ENCODE measurements at places on chromosomes 13 and 19. TPM values are rescaled to one million over a fixed set of nuclear protein-coding genes. Genes with fewer than 3 reads are reported as not detected.

GRCh38 chr19:28932446-28932845, 280.5 kb downstream of the UQCRFS1 start:
- no peaks in the 10 kb centered on the region for H3K4me1 ChIP-seq
- DNase-seq, result no peak
- H3K27ac ChIP-seq, result no peak overlapping the region

GRCh38 chr19:33236696-33237390, 11.2 kb upstream of the SLC7A10 start:
- no peak overlapping the region for H3K4me3 ChIP-seq
- no peaks in the 10 kb centered on the region for H3K27me3 ChIP-seq
- H3K4me1 ChIP-seq, result no peaks in the 10 kb centered on the region
- no peaks in the 10 kb centered on the region for H3K36me3 ChIP-seq

GRCh38 chr19:35352448-35353304, 5.0 kb downstream of the FFAR1 start:
- no peaks in the 10 kb centered on the region for H3K4me1 ChIP-seq
- no peak overlapping the region for H3K4me3 ChIP-seq
- DNase-seq, result no peak
- H3K27me3 ChIP-seq, result no peaks in the 10 kb centered on the region

DNA sequence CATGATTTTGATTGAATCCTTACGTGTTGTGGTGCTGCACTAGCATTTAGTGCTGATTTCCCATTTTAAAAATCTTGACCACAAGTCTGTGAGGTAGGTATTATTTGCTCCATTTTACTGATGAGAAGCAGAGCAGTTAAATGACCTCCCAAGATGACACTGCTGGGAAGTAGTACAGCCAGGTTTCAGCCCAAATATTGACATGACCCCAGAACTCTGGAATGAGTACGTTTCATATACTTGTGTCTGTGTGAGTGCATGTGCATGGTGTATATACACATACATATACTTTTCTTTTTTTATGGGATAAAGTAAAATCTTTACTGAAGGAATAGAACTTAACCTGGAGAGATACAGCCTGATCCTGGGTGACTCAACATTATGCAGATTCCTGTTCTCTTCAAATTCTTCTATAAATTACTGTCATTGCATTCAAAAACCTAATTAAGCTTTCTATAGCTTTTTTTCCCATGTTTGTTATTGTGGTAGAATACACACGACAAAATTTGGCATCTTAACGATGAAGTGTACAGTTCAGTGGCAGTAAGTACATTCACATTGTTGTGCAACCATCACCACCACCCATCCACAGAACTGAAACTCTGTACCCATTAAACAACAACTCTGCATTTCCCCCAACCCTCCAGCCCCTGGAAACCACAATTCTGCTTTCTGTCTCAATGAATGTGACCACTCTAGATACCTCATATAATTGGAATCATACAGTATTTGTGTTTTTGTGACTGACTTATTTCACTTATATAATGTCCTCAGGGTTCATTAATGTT, 311.9 kb downstream of the MTUS2 start:
- H3K27me3 ChIP-seq, result no peaks in the 10 kb centered on the region
- no peak overlapping the region for H3K4me3 ChIP-seq
- no peaks in the 10 kb centered on the region for H3K36me3 ChIP-seq
- no peaks in the 10 kb centered on the region for H3K4me1 ChIP-seq
- no peak overlapping the region for H3K27ac ChIP-seq

GRCh38 chr19:44814517-44814916, 5.6 kb downstream of the BCAM start:
- peaks cover 3% of the 10 kb centered on the region for H3K4me1 ChIP-seq
- peaks cover 31% of the 10 kb centered on the region for H3K36me3 ChIP-seq
- H3K27ac ChIP-seq, result no peak overlapping the region

GRCh38 chr13:90899416-90899815, 448.1 kb upstream of the MIR17HG start:
- H3K36me3 ChIP-seq, result no peaks in the 10 kb centered on the region
- DNase-seq, result no peak
- H3K27me3 ChIP-seq, result no peaks in the 10 kb centered on the region
- no peak overlapping the region for H3K27ac ChIP-seq
- no peaks in the 10 kb centered on the region for H3K4me1 ChIP-seq

GRCh38 chr13:94974015-94974951, 261.9 kb upstream of the SOX21 start:
- no peak for DNase-seq
- no peaks in the 10 kb centered on the region for H3K36me3 ChIP-seq
- H3K27ac ChIP-seq, result no peak overlapping the region
- no peaks in the 10 kb centered on the region for H3K4me1 ChIP-seq
- H3K4me3 ChIP-seq, result no peak overlapping the region

DNA sequence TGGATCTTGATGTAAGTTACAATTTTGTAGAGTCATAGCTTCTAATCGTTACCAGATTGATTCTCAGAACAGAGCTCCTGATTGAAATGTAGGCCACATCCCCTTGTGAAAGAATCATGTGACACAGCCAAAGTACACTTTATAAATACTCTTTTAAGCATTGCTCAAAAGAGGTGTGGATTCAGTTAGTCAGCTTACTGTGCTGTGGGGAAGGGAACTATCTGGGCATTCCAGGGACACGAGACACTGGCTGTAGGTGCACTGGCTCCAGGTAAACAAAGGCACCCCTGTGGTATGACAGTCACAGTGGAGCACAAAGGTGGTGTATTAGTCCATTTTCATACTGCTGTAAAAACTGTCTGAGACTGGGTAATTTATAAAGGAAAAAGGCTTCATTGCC, 222.8 kb downstream of the LIG4 start:
- peaks cover 3% of the 10 kb centered on the region for H3K27me3 ChIP-seq
- DNase-seq, result no peak
- H3K4me3 ChIP-seq, result no peak overlapping the region

DNA sequence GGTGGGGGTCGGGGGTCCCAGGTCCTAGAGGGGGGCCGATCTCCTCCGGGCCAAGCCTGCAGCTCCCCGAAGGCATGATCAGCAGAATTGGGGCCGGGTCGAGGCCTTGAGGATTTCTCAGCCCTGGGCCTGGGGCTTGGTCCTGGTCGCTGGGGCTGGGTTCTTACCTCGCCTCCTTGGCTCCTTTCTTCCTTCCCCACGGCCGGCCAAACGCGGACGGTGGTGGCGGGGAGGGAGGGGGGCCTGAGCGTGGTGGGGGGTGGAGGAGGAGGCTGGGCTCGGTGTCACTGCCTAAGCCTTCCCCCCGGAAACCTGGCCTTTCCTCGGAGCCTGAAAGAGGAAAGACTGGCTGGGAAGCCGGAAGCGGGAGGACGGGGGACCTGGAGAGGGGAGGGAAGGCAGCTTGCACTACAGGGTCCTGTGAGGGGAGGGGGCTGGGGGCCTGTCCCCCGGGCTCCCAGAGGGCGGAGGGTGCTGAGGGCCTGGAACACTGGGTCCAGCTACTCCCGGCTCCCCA, at the start of gene ZNF579:
Gene ZNF579, minus strand, starts transcription at position 221 of the 517 bp plus-strand sequence. CDS start 1,209 bp downstream, outside the sequence.
- H3K27ac ChIP-seq, result peak within 1 kb of the TSS; percentile 79
- H3K27me3 ChIP-seq, result no peaks in the 10 kb centered on the region
- peak; percentile 40 for DNase-seq
- H3K36me3 ChIP-seq, result peaks cover 18% of the 10 kb centered on the region
- peak within 1 kb of the TSS; percentile 99 for H3K4me3 ChIP-seq

- peaks cover 60% of the 10 kb centered on the region for H3K36me3 ChIP-seq
- H3K4me1 ChIP-seq, result no peaks in the 10 kb centered on the region
- H3K27ac ChIP-seq, result no peak overlapping the region
- DNase-seq, result no peak
- H3K27me3 ChIP-seq, result no peaks in the 10 kb centered on the region
Measured at GRCh38 chr19:18141031-18141430, 11.9 kb upstream of the PIK3R2 start.

DNA sequence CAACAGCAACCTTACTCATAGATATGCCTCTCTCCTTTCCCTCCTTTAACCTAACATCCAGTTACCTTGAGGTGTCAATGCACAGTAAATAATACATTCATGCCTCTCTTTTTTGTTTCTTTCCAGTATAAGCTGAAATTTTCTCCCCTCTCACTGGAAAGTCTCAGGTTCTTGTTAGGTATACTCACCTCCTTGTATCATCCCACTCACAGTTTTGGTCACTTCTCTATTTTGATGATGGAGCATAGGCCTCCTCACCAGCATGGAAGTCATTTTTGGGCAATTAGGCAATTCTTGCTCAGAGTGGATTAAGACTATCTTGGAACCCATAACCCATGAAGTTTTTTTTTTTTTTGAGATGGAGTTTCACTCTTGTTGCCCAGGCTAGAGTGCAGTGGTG, 5.7 kb upstream of the LGALS14 start:
- H3K36me3 ChIP-seq, result no peaks in the 10 kb centered on the region
- no peak overlapping the region for H3K27ac ChIP-seq
- no peak for DNase-seq
- no peaks in the 10 kb centered on the region for H3K4me1 ChIP-seq
- H3K4me3 ChIP-seq, result no peak overlapping the region
- H3K27me3 ChIP-seq, result no peaks in the 10 kb centered on the region

DNA sequence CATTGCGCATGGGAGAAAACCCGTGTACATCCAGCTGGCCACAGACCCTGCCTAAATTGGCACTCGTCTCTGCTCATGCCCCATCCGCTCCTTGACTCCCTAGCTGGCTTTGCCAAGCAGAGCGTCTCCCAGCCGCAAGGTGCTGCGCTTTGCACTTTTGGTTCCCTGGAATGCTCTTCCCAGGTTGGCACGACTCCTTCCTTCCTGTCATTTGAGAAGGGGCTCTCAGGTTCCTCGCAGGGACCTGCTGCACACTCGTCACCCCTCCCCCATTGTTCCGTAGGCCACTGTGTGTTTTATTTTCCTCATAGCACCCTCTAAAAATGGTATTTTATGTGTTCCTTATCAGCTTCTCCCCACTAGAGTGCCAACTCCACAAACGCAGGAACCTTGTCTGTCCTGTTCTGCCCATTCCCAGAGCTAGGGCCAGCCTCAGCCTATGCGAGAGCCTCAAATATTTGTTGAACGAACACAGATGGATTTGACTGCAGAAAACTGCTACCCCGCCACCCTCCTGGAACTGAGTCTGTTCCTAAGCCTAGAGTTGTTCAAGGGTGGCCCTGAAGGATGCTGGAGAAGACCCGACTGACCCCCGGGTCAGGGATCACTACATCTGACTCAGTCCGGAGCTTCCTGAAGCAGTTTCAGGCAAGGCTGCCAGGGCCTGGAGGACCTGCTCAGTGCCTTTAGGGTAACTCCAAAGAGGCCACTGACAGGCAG, 8.4 kb upstream of the CEBPA start:
- no peaks in the 10 kb centered on the region for H3K36me3 ChIP-seq
- H3K27me3 ChIP-seq, result no peaks in the 10 kb centered on the region
- no peak overlapping the region for H3K4me3 ChIP-seq
- no peaks in the 10 kb centered on the region for H3K4me1 ChIP-seq

GRCh38 chr13:78476910-78477309, 126.4 kb downstream of the POU4F1 start:
- DNase-seq, result no peak
- H3K27ac ChIP-seq, result no peak overlapping the region
- no peak overlapping the region for H3K4me3 ChIP-seq
- no peaks in the 10 kb centered on the region for H3K27me3 ChIP-seq
- H3K36me3 ChIP-seq, result no peaks in the 10 kb centered on the region
- no peaks in the 10 kb centered on the region for H3K4me1 ChIP-seq

DNA sequence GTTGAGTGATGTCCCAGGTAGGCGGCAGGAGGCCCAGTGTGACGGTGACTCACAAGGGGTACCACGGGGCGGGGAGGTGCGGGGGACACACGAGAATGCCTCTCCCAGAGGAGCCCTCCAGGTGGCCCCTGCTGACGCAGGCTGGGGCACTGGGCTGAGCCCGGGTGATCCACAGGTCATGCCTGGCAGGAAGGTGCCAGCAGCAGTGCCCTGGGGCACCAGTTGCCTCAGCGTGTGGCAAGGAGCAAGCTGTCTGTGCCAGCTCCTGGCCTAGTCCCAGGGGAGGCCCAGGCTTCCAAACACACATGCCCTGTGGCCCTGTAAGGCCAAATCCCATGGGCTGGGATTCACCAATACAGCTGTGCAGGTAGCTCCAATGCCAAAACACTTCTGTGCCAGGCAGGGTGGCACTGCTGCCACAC, 28.0 kb downstream of the AKT2 start:
- no peak overlapping the region for H3K27ac ChIP-seq
- peaks cover 23% of the 10 kb centered on the region for H3K36me3 ChIP-seq
- DNase-seq, result no peak
- no peak overlapping the region for H3K4me3 ChIP-seq
- H3K4me1 ChIP-seq, result no peaks in the 10 kb centered on the region

- H3K36me3 ChIP-seq, result peaks cover 3% of the 10 kb centered on the region
- no peak overlapping the region for H3K4me3 ChIP-seq
- H3K27me3 ChIP-seq, result no peaks in the 10 kb centered on the region
- peak overlapping the region; percentile 98 for H3K27ac ChIP-seq
- H3K4me1 ChIP-seq, result peaks cover 43% of the 10 kb centered on the region
- DNase-seq, result no peak
Measured at GRCh38 chr19:13089139-13089856, 13.4 kb downstream of the LYL1 start.

GRCh38 chr19:1082165-1082927, 12.8 kb downstream of the POLR2E start:
- no peak overlapping the region for H3K4me3 ChIP-seq
- no peaks in the 10 kb centered on the region for H3K36me3 ChIP-seq
- H3K27me3 ChIP-seq, result no peaks in the 10 kb centered on the region
- no peak for DNase-seq
- no peaks in the 10 kb centered on the region for H3K4me1 ChIP-seq
- H3K27ac ChIP-seq, result no peak overlapping the region

DNA sequence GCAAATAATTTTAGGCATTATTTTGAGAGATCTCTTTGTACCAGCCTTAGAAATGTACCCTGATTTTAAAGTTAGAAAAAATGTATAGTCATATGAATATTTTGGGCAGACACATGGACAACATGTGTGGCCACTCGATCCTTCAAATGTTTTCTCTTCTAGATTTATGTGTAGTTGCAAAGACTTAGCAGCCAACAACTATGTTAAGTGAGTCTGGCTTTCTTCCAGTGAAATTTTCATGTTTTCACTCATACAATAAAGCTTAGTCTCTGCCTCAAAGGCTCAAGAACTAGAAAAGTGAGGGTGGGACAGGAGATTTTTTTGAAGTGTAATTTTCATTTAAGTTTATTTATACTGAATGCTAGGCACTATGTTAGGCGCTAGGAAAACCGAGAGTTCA, 207.7 kb upstream of the DACH1 start:
- no peaks in the 10 kb centered on the region for H3K4me1 ChIP-seq
- no peak for DNase-seq
- H3K4me3 ChIP-seq, result no peak overlapping the region
- no peaks in the 10 kb centered on the region for H3K27me3 ChIP-seq

ZNF580 gene
- total RNA-seq, result 65.5 TPM

BRCA2 gene
- total RNA-seq, result 1.5 TPM

PET100 gene
- 4.5 TPM for total RNA-seq

PRSS57 gene
- total RNA-seq, result not detected

SERP2 gene
- 3.9 TPM for total RNA-seq

SPRED3 gene
- 4.1 TPM for total RNA-seq

DIAPH3 gene
- 7.1 TPM for total RNA-seq

LILRA1 gene
- 3.0 TPM for total RNA-seq

GGN gene
- total RNA-seq, result 1.5 TPM

NRTN gene
- total RNA-seq, result not detected

Measured in thoracic aorta (tissue), 2 donors.